Type B pancreatic cell (in vitro differentiated cells): ENCODE measurements at places on chromosomes 6 and 20. TPM values are rescaled to one million over a fixed set of nuclear protein-coding genes. Genes with fewer than 3 reads are reported as not detected.

The RAD21L1 gene
- total RNA-seq, result not detected in 2 replicates

The SLC13A3 gene
- 3.2 and 7.9 TPM in 2 replicates for total RNA-seq

The SLC23A2 gene
- 16.4 and 19.6 TPM in 2 replicates for total RNA-seq

The TLDC2 gene
- 0.75 and 0.93 TPM in 2 replicates for total RNA-seq

The LINC00237 gene
- total RNA-seq, result not detected in 2 replicates

The TINAG gene
- 0.33 TPM in 1 of 2 replicates, not detected in the other for total RNA-seq

The HAO1 gene
- not detected in 2 replicates for total RNA-seq

The ATP6V1G2 gene
- total RNA-seq, result 1.6 and 5.9 TPM in 2 replicates

GRCh38 chr20:54626126-54626525 lies 150.7 kb downstream of the DOK5 start:
- H3K36me3 ChIP-seq, result peaks cover 3% of the 10 kb centered on the region
- H3K4me1 ChIP-seq, result peaks cover 27% of the 10 kb centered on the region
- no peak for DNase-seq

- H3K36me3 ChIP-seq, result no peaks in the 10 kb centered on the region
- no peak overlapping the region for H3K4me3 ChIP-seq
- DNase-seq, result no peak
- H3K4me1 ChIP-seq, result peaks cover 11% of the 10 kb centered on the region
These were observed 243.1 kb upstream of the FLRT3 start for GRCh38 chr20:14580418-14581074.

DNA sequence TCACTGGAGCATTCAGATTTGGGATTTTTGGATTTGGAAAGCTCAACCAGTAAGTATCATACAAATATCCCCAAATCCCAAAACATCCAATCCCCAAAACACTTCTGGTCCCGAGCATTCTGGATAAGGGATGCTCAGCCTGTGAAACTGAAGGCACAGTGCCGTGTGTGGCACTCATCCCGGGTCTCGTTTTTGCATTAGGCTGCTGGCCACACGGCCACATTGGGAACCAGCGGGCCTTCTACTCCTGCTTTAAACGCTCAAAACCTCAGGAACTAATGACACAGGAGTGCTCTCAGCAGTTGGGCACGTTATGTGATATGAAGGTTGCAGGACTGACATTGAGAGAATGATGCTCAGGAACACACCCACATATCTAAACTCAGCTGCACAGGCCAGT lies 35.6 kb downstream of the PSMG4 start:
- H3K4me3 ChIP-seq, result no peak overlapping the region
- H3K36me3 ChIP-seq, result peaks cover 34% of the 10 kb centered on the region
- no peak overlapping the region for H3K27ac ChIP-seq
- no peak for DNase-seq

DNA sequence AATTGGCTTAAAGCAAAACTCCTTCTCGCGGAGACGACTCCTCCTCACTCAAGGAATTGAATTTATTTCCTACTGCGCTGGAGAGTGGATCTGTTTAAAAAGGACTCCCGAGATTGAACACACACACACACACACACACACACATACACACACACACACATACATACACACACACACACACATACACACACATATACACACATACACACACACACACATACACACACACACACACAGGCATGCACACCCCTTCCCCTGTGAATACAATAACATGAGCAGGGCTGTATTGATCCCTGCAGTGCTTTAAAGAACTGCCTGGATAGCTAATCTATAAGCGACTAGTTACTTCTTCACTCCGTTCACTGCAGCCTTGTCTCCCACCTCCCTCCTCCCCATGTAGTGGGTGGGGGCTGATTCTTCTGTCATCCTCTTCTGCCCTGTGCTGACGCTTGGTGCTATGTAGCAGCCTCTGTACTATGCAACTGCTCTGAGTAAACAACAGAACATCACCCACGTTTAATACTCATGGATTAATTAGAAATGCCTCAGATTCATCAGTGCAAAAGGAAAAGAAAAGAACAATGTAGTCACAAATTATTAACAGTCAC lies 549.0 kb downstream of the CDH26 start:
- no peak overlapping the region for H3K27ac ChIP-seq
- no peaks in the 10 kb centered on the region for H3K36me3 ChIP-seq
- H3K4me1 ChIP-seq, result no peaks in the 10 kb centered on the region
- H3K4me3 ChIP-seq, result no peak overlapping the region
- no peak for DNase-seq

DNA sequence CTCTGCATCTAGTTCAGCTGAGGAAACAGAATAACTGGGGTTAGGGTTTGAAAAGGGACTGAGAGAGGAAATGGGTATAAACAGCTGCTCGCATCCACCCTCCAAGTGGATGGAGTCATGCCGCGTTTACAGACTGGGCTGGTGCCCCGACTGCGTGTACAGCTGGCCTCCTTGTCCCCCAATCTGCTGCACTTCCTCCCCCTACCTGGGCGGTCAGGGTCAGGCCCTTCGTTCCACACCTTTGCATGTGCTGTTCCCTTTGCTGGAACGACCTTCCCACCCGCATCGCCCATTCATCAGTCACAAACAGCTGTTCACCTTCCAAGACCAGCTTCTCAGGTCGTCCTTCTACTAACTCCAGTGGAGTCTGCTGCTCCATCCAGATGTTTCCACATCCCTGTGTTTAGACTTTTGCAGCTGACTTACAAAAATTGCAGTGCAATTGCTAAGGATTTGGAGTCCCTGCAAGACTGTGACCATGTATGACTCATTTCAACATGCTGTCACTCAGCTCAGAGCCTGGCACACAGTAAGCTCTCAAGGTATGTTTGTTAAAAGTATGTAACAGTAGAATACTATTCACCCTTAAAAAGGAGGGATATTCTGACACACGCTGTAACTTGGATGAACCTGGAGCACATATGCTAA lies 129.3 kb downstream of the DTNBP1 start:
- no peak for DNase-seq
- no peaks in the 10 kb centered on the region for H3K4me1 ChIP-seq
- H3K27me3 ChIP-seq, result no peaks in the 10 kb centered on the region

GRCh38 chr20:17210983-17211382 lies 15.9 kb upstream of the PCSK2 start:
- no peak overlapping the region for H3K4me3 ChIP-seq
- peaks cover 23% of the 10 kb centered on the region for H3K27me3 ChIP-seq
- no peak for DNase-seq
- H3K4me1 ChIP-seq, result no peaks in the 10 kb centered on the region
- no peak overlapping the region for H3K27ac ChIP-seq

- H3K27ac ChIP-seq, result no peak overlapping the region
- H3K4me1 ChIP-seq, result peaks cover 41% of the 10 kb centered on the region
- no peak overlapping the region for H3K4me3 ChIP-seq
- no peaks in the 10 kb centered on the region for H3K27me3 ChIP-seq
These were observed 76.3 kb downstream of the MRPL14 start for GRCh38 chr6:44050872-44051505.

DNA sequence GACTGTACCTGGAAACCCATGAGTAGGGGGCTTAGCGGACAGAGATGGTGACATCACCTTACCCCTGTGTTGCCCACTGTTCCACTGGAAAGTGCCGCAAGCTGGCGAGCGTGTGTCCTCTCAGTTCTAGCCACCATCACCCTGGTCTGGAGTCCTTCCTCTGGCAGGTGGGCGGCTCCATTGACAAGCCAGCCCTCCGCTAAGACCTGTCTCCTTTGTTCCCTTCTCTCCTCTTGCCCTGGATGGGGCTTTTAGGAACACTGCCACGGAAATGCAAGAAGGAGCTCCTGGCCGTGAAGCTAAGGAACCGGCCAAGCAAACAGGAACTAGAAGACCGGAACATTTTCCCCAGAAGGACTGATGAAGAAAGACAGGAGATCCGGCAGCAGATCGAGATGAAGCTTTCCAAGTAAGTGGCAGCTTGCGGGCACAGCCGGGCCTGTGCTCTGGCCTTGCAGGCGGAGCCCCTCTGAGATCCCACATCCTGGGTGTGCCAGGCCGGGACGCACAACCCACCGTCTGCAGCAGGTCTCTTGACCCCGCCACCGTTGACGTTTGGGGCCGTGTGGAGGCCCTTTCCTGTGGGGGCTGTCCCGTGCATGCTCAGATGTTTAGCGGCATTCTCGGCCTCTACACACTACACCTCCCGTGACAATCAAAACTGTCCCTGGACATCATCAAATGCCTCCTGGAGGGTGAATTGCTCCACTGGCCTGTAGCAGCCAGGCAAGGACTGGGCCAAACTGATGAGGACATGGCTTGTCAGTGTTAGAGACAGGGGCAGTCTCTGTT lies 127.5 kb downstream of the SYCP2 start:
- no peak overlapping the region for H3K27ac ChIP-seq
- peak; percentile 65 for DNase-seq
- H3K4me3 ChIP-seq, result no peak overlapping the region
- H3K36me3 ChIP-seq, result no peaks in the 10 kb centered on the region

- H3K4me1 ChIP-seq, result peaks cover 24% of the 10 kb centered on the region
- no peak overlapping the region for H3K4me3 ChIP-seq
- H3K27me3 ChIP-seq, result no peaks in the 10 kb centered on the region
- no peak overlapping the region for H3K27ac ChIP-seq
- no peak for DNase-seq
These were observed 204.8 kb downstream of the TPBG start for GRCh38 chr6:82568290-82568993.

DNA sequence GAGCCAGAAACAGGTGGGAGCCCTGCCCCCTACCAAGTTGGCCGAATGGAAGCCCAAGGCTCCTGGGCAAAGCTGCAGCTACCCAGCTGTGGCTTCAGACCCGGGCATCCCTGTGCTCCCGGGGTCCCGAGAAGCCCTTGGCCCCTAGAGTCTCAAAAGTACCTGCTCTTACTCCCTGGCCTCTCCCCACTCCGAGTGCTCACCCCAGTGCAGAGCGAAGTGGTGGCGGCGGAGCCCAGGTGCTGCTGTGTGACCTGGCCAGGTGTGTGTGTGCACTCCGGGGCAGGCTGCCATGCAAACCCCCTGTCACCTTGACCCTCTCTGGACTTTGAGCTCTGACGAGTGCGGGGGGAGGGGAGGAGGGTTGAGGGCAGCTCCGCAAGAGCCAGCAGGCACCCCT lies 493.8 kb upstream of the MANEA start:
- no peak overlapping the region for H3K27ac ChIP-seq
- no peaks in the 10 kb centered on the region for H3K27me3 ChIP-seq
- H3K4me1 ChIP-seq, result no peaks in the 10 kb centered on the region

DNA sequence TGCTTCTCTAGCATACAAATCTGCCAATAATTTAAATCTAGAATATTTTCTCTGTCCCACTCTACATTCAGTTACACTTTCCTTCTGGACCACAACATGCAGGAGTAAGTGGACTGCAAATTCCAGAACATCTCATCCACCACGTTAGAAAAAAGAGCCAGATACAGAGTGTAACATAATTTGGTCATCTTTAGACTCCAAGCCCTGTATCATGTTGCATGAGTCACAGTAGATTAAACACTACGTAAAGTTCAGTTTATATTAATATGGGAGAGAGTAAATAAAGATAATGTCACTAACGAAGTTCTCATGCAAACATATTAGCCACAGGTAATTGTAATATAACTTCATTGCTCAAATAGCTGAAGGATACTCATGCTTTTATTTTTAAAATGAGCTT lies 327.0 kb downstream of the C6orf118 start:
- no peak overlapping the region for H3K27ac ChIP-seq
- no peaks in the 10 kb centered on the region for H3K36me3 ChIP-seq
- H3K27me3 ChIP-seq, result no peaks in the 10 kb centered on the region
- DNase-seq, result no peak
- H3K4me3 ChIP-seq, result no peak overlapping the region

DNA sequence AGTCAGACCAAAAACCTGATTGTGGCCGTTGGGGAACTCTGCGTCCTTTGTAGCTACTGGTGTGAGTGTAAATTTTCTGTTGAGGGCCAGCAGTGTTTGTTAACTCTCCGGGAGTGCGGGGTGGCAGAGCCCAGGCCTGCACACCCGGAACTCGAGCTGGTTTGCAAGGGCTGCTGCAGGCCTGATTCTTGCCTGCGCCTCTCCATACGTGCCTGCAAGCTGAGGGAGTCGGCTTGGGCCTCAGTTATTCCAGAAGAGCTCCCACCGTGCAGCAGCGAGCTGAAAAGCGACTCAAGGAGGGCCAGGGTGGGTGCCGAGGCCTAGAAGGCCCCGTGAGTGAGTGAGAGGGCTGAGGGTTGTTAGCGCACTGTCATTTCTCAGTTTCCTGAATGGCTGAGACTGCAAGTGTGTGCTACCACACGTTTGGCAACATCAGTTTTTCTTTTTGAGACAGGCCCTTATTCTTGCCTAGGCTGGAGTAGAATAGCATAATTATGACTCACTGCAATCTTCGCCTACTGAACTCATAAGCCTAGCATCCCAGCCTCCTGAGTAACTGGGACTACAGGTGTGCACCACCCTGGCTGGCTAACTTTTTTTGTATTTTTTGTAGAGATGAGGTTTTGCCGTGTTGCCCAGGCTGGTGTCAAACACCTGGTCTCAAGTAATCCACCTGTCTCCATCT lies 33.9 kb upstream of the KIF13A start:
- no peak for DNase-seq
- H3K36me3 ChIP-seq, result no peaks in the 10 kb centered on the region
- no peak overlapping the region for H3K27ac ChIP-seq
- H3K4me1 ChIP-seq, result peaks cover 15% of the 10 kb centered on the region
- no peak overlapping the region for H3K4me3 ChIP-seq

- H3K36me3 ChIP-seq, result no peaks in the 10 kb centered on the region
- H3K27me3 ChIP-seq, result peaks cover 5% of the 10 kb centered on the region
- H3K27ac ChIP-seq, result no peak overlapping the region
- no peak overlapping the region for H3K4me3 ChIP-seq
These were observed 86.6 kb downstream of the ISM1 start for GRCh38 chr20:13307562-13308163.

DNA sequence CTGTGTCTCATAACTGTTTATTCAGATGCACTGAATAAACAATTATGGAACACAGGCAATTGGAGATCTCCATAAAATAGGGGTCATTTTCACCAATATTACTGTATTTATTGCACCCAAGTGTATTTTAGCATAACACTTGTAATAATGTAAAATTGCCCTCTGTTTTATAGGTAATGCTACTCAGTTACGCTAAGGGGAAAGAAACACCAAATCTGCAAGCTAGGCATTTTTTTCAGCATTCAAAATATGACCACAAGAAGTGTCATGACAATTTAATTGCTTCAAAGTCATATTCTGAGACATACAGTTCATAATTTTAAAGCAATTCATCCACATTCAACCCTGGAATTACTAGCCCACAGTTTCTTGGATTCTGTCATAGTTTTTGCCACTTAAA lies 643.2 kb upstream of the NOX3 start:
- no peak overlapping the region for H3K27ac ChIP-seq
- H3K4me3 ChIP-seq, result no peak overlapping the region
- no peaks in the 10 kb centered on the region for H3K4me1 ChIP-seq
- no peaks in the 10 kb centered on the region for H3K27me3 ChIP-seq
- H3K36me3 ChIP-seq, result no peaks in the 10 kb centered on the region

DNA sequence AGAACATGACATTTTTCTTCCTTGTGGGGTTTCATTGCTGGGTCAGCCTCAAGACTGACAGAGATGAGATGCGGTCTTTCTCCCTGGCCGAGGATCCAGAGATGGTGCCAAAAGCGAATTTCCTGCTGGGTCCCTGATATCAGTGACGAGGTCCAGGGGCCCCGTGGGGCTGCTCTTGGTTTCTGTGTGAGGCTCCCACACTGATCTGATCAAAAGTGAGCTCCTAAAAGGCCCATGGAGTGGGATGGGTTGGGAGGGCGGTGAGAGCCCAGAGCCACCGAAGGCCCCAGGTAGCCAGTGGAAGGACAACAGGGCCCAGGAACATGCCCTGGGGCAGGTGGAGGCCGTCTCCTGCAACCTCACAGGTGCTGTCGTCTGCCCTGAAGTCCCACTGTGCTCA lies 208.4 kb upstream of the CDH4 start:
- peaks cover 19% of the 10 kb centered on the region for H3K27me3 ChIP-seq
- no peak for DNase-seq
- no peak overlapping the region for H3K27ac ChIP-seq
- H3K4me1 ChIP-seq, result no peaks in the 10 kb centered on the region

- H3K36me3 ChIP-seq, result peaks cover 31% of the 10 kb centered on the region
- H3K4me1 ChIP-seq, result peaks cover 28% of the 10 kb centered on the region
- no peak for DNase-seq
- no peak overlapping the region for H3K4me3 ChIP-seq
- H3K27ac ChIP-seq, result no peak overlapping the region
These were observed 5.6 kb downstream of the AGPAT1 start for GRCh38 chr6:32170294-32170693.
